ENCODE measurements at places on chromosomes 5 and 9. TPM values are rescaled to one million over a fixed set of nuclear protein-coding genes. Genes with fewer than 3 reads are reported as not detected.

The ZNF622 gene
- 11.8 TPM for total RNA-seq

The BTNL8 gene
- total RNA-seq: 0.19 TPM

The SLC6A19 gene
- not detected for total RNA-seq

The SARDH gene
- 0.59 TPM for total RNA-seq

The PLAC8L1 gene
- 0.64 TPM for total RNA-seq

The C5orf58 gene
- total RNA-seq: not detected

The OMD gene
- 0.12 TPM for total RNA-seq

The FGFR4 gene
- 5.2 TPM for total RNA-seq

The PCDHB9 gene
- total RNA-seq: 0.20 TPM

- no peaks in the 10 kb centered on the region for H3K4me1 ChIP-seq
- no peaks in the 10 kb centered on the region for H3K27me3 ChIP-seq
- no peak overlapping the region for H3K27ac ChIP-seq
- no peak for DNase-seq
- no peak overlapping the region for H3K4me3 ChIP-seq
- no peaks in the 10 kb centered on the region for H3K36me3 ChIP-seq
Measured at GRCh38 chr9:17734674-17735073, 155.8 kb downstream of the SH3GL2 start.

DNA sequence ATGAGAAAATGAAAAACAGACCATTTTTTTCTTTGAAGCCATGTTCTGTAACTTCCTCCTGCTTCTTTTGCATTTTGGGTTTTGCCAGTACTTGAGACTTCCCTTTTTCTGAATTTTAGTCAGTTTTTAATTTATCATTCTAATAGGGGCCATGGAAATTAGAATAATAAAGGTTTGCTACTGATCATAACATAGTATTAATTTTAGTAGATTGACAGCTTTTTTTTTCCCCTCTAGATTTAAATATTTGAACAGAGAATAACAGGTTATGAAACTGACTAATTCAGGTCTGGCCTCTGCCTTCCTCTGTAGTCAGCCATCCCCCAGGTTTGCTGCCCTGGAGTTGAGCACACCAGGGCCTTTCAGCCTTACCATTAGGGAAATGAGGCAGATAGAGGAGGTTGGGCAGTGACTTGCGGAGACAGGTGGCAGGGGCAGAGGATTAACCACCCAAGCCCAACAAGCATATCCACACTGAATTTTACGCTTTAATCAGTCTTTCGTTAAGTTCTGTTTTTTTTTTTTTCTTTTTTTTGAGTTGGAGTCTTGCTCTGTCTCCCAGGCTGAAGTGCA, 80.1 kb upstream of the TNFAIP8 start:
- no peak overlapping the region for H3K27ac ChIP-seq
- H3K27me3 ChIP-seq: no peaks in the 10 kb centered on the region
- H3K36me3 ChIP-seq: no peaks in the 10 kb centered on the region
- no peaks in the 10 kb centered on the region for H3K4me1 ChIP-seq

DNA sequence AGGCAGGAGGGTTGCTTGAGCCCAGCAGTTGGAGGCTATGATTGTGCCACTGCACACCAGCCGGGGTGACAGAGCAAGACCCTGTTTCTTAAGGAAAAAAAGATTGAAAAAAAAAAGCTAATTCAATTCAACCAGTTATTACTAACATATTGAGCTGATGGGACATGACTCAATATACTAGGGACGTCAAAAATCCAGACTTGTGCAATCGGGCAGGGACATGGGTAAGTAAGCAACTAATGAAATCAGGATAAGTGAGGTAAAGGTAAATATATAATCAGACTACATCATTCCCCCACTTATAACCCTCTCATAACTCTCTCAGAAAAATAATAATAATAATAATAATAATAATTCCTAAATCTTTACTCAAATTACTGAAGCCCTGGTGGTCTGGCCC, 975 bp upstream of the HAVCR1 start:
- no peak overlapping the region for H3K27ac ChIP-seq
- no peaks in the 10 kb centered on the region for H3K36me3 ChIP-seq
- no peak overlapping the region for H3K4me3 ChIP-seq
- no peaks in the 10 kb centered on the region for H3K27me3 ChIP-seq
- H3K4me1 ChIP-seq: no peaks in the 10 kb centered on the region
- DNase-seq: no peak

DNA sequence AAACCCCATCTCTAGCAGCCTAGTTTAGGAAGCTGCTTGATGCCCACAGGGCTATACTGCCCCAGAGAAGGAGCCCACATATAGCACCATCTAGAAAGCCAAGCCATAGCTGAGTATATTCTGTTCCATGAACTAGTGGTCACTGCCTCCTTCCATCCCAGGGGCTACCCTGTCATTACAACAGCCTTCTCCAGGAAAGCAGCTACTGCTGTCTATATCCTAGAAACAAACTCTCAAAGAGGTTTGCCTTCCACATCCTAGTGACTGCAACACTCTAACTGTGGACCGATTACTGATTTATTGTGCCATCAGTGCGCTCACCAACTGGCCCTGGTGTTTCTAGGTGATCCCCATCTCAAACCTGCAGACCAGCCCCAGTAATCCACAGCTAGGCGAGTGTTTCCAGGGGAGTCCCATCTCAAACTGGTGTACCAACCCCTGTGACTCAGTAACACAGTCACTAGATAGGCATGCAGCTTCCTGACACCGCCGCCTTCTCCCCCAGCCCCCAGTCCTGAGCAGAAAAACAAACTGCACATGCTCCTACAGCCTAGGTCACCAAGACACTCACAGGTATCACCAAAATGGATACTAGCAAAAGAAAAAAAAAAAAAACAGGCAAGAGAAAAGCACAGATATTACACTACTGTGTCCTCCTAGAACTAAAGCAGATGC, 14.8 kb downstream of the SPTLC1 start:
- no peak overlapping the region for H3K4me3 ChIP-seq
- H3K4me1 ChIP-seq: no peaks in the 10 kb centered on the region
- no peaks in the 10 kb centered on the region for H3K36me3 ChIP-seq
- no peak for DNase-seq

DNA sequence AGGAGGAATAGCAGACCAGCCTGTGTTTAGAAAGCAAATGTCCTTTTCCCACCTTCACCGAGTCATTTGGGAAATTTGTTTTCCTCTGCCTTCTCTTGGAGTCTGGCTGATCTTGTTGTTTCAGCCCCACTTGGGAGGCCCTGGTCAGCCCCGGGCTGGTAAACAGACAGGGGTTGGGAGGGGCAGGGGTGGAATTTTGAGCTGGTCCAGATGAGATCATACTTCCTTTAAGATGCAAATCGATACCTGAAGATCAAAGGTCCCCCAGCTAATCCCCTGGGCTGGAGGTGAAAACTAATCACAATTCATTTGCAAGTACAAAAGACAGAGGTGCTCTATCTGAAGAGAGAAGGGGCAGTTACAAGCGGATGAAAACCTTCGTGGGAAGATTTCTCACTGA, 118.4 kb downstream of the PAPPA start:
- no peaks in the 10 kb centered on the region for H3K36me3 ChIP-seq
- no peak for DNase-seq
- H3K4me1 ChIP-seq: no peaks in the 10 kb centered on the region
- H3K27me3 ChIP-seq: no peaks in the 10 kb centered on the region
- no peak overlapping the region for H3K27ac ChIP-seq

DNA sequence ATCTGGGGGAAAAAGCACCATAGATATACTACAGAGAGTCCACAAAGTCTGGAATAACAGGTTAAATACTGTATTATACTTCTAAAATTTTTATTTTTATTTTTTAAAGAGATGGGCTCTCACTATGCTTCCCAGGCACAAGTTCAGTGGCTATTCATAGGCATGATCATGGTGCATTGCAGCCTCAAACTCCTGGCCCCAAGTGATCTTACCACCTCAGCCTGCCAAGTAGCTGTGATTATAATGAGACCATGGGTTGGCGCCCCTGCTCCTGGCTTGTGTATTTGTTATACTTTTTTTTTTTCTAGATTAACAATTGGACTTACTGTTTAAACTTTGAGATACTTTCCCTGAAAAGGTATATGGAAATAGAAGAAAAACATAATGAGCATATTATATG, 25.9 kb downstream of the ERBIN start:
- peaks cover 32% of the 10 kb centered on the region for H3K4me1 ChIP-seq
- H3K27me3 ChIP-seq: no peaks in the 10 kb centered on the region
- peak overlapping the region; percentile 31 for H3K27ac ChIP-seq
- H3K4me3 ChIP-seq: peak overlapping the region; percentile 1
- DNase-seq: no peak

DNA sequence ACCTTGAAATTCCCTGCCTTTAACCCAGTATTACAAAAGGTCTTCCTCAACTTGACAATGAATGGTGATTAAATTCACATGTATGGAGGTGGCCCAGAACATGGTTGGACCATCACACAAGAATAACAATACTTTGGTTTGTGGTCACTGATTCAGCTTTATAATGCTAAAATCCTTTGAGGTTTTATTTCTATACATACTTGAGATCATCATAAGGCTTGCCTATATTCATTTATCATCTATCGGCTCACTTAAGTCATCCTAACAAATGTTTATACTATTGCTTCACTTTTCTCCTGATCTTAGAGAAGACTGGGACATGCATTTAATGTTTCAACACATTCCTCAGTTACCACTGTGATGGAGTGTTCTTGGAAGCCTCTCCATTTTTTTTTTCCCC, 191.3 kb downstream of the DMAC1 start:
- no peak overlapping the region for H3K4me3 ChIP-seq
- H3K27ac ChIP-seq: no peak overlapping the region
- no peak for DNase-seq

DNA sequence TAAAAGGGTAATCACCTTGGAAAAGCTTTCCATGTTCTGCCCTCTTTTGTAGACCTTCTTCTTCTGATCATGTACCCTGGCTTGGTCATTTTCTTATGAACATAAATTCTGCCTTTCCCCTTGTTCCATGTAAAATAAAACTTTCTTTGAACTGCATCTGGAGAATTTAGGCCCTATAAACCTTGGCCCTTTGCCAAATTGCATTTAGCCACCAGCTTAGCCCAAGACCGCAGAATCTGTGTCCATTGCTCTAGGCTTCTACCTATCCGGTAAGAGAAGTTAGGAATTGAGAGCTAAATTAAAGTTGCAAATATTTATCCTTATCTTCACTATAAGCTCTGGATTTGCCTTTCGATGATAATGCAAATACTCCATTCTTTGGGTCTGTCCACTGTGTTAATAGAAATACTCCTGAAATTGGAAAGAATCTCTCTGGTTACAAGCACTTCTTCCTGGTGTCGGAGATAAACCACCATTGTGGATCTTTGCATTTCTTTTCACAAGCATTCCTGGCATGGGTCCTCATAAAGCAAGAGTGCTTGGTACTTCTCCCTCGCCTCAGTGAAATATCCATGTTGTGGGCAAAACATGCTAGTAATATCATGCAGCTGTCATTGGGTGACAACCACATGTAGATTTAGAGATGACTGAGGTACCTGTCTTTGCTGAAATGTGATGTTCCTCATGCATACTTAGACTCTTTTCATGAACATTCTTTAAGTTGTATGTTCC, 698.0 kb upstream of the WWC1 start:
- H3K27me3 ChIP-seq: no peaks in the 10 kb centered on the region
- H3K36me3 ChIP-seq: no peaks in the 10 kb centered on the region
- H3K27ac ChIP-seq: no peak overlapping the region
- no peaks in the 10 kb centered on the region for H3K4me1 ChIP-seq

- no peak overlapping the region for H3K4me3 ChIP-seq
- H3K27me3 ChIP-seq: no peaks in the 10 kb centered on the region
- DNase-seq: no peak
- no peaks in the 10 kb centered on the region for H3K4me1 ChIP-seq
- no peak overlapping the region for H3K27ac ChIP-seq
- no peaks in the 10 kb centered on the region for H3K36me3 ChIP-seq
Measured at GRCh38 chr5:11646141-11646540, 258.1 kb downstream of the CTNND2 start.

- peaks cover 6% of the 10 kb centered on the region for H3K36me3 ChIP-seq
- H3K27ac ChIP-seq: peak overlapping the region; percentile 97
- peaks cover 31% of the 10 kb centered on the region for H3K4me1 ChIP-seq
- H3K4me3 ChIP-seq: peak overlapping the region; percentile 83
- H3K27me3 ChIP-seq: no peaks in the 10 kb centered on the region
- no peak for DNase-seq
Measured at GRCh38 chr9:34127035-34127948, 794 bp upstream of the DCAF12 start.

- peak within 1 kb of the TSS; percentile 65 for H3K27ac ChIP-seq
- H3K4me1 ChIP-seq: peaks cover 10% of the 10 kb centered on the region
- no peaks in the 10 kb centered on the region for H3K27me3 ChIP-seq
- peaks cover 32% of the 10 kb centered on the region for H3K36me3 ChIP-seq
- DNase-seq: peak; percentile 92
- peak within 1 kb of the TSS; percentile 86 for H3K4me3 ChIP-seq
Measured at GRCh38 chr9:135500525-135501260, at the start of gene MRPS2. MRPS2 (plus strand) TSS chr9:135500682; CDS start chr9:135500711, 29 bp downstream.

DNA sequence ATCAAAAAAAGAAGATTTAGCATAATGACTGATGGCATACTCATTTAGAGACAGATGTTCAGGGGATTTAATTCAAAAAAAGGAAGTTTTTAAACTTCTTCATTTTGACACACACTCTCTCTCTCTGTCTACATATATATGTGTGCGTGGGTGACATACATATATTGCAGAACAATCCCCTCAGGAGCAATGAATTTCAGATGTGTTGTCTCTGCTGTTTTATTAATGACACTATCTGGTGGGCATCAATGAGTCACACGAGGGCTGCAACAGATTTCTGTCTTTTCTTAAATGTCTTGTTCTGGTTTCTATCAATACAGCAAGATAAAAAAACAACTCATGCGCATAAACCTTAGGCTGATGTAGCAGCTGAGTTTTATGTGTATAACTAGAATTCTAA, 123.5 kb upstream of the SLCO6A1 start:
- H3K4me3 ChIP-seq: no peak overlapping the region
- H3K27ac ChIP-seq: no peak overlapping the region
- H3K36me3 ChIP-seq: no peaks in the 10 kb centered on the region
- H3K27me3 ChIP-seq: no peaks in the 10 kb centered on the region
- DNase-seq: no peak
- H3K4me1 ChIP-seq: no peaks in the 10 kb centered on the region

DNA sequence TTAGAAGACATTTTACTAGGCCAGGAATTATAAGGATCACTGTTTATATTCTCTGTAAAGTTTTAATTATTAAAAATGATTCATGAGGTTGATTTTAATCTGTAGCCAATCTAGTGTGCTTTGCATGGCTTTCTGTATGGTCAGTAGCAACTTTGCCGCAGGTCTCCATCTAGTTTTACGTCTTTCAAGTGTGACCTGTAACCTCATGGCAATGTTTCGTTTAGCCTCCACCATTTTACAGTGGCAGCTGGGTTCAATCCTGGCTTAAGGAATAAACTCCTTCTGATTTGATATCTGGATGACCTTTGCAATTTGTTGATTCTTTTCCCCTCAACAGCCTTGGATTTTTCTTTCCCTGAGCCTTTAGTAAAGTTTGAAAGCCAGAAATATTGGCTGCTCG, 434.5 kb upstream of the CDH9 start:
- no peak overlapping the region for H3K4me3 ChIP-seq
- H3K27me3 ChIP-seq: no peaks in the 10 kb centered on the region
- no peak for DNase-seq
- no peaks in the 10 kb centered on the region for H3K36me3 ChIP-seq
- H3K27ac ChIP-seq: no peak overlapping the region

- peaks cover 43% of the 10 kb centered on the region for H3K27me3 ChIP-seq
- no peak overlapping the region for H3K4me3 ChIP-seq
- no peak overlapping the region for H3K27ac ChIP-seq
- H3K36me3 ChIP-seq: no peaks in the 10 kb centered on the region
- DNase-seq: no peak
Measured at GRCh38 chr9:133184971-133185370, 21.3 kb upstream of the GBGT1 start.

GRCh38 chr9:70020991-70021571, 22.6 kb upstream of the MAMDC2 start:
- H3K4me1 ChIP-seq: no peaks in the 10 kb centered on the region
- no peak overlapping the region for H3K4me3 ChIP-seq
- H3K27ac ChIP-seq: no peak overlapping the region

Data from psoas muscle (tissue), 8 donors.